ENCODE measurements at places on chromosomes 7 and 10.

- DNase-seq: no peak
Observed at GRCh38 chr10:132940791-132941465, 1.4 kb downstream of the CFAP46 start.

- DNase-seq: no peak
Observed at GRCh38 chr7:35522697-35523096, 172.2 kb downstream of the HERPUD2 start.

DNA sequence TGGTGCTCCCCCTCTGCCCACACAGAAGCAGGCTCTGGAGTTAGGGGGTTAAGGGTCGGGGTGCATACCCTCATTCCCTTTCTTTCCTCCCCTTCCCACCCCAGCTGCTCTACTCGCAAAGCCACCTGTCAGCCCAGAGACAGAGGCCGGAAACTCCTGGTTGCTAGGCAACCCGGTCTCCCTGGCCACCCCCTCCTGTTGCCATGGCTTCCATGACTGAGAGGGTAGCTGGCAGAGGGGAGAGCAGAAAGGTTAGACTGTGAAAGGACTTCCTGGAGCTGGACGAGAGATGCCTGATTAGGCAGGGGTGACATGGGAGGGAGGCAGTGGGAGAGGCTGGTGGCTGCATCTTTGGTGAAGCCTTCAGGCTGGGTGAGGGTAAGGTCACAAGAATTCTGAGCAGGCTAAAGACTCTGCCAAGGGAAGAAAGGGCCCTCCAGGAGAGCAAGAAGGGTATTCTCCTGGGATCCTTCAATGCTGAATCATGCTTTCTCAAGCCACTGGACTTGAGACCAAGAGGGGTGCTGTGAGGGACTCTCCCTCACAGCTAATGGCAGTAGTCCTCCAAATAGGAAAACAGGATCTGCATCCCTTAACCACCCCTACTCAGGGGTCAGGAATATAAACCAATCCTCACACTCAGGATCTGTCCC lies 5.4 kb downstream of the PSD start:
- no peak for DNase-seq

DNA sequence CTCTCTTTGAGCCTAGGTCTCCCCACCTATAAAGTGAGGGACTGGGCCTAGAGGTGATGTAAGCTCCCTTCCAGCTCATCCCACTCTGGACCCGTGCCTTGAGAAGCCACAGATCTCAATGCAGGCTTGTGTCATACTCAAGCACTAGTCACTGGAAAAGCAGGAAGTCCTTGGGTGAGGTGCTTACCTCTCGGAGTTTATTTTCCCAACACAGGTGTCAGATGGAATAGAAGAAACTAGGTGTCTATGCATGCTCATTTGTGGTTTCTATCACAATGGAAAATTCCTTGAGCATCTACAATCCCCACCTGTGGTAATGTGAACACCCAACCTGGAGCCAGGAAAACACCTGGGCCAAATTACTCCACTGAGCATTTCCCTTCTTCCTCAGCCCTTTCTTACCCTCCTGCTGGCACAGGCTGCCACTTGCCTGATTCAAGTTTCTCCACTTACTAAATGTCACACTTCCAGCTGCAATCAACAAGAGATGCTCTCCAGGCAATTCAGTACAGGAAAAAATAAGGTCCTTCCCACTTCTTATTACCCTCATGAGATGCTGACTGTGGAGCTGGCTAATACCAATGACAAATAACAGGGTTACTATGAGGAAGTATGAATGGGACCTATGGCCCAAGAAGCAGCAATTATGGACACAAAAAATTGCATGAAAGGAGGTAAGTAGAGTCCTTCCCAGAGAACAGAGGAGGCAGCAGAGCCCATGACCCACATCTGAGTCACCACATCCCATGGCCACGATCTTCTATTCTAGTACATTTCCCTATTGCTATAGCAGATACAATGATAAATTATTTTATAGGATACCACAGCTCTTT lies 13.1 kb downstream of the LSM5 start:
- no peak for DNase-seq

DNA sequence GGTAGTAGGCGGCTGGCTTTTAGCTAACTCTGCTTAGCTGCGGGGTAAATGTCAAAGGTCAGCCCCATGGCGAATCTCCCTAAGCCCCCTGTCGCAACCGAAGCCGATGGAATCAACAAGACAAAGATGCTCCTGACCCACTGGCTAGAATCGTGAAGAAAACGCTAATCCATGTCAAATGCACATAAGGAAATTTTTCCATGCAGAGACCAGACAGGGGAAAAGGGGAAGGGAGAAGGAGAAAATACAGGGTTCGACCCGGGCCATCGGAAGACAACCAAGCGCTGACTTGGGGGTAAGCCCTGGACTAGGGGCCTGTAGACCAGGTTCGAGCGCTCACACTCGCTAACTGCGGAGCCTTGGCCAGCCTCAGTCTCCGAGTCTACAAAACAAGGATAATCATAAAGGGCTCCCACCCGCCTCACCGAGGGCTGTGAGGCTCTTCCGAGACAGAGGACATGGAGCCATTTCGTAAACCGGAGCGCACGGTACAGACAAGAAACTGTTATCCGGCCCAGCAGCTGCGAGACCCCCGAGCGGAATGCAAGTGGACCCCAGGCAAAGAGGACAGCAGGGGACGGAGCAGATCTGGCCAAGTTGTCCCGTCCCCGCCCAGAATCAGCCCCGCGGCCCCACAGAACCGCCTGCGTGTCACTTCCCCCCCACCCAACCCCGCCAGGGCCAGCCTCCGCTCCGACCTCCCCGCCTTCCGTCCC lies 507 bp downstream of the SAR1A start:
- DNase-seq: no peak

DNA sequence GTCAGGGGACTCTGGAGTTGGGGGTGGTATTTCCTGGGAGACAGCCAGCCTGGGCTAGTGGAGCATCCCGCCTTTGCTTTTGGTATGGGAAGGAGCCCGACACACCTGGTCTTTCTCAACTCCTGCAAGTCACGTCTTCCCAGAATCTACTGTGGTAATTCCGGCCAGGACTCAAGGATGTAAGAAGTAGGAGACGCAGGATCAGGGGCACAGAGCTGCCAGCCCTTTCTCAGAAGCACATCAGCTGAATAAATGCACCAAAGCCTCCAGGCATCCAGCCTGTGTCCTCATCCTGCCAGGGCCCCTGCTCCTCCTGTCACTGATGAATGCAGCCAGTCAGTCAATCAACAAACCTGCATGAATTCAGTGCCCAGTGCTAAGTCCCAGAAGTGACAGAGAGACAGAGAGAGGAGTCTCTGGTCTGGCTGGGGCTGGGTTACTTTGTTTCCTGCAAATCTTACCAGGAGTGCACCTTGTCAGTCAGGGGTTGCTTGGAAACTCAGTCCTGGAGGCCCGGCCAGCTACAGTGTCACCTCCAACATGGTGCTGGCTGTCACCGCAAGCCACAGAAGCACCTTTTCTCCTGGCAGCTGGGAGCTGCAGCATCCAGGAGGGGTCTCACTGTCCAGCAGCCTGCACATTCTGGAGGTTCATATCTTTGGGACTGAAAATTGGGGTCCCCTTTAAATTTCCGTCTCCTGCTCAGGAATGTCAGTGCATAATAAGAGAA lies 101.8 kb downstream of the PTPRE start:
- DNase-seq: peak; percentile 64

DNA sequence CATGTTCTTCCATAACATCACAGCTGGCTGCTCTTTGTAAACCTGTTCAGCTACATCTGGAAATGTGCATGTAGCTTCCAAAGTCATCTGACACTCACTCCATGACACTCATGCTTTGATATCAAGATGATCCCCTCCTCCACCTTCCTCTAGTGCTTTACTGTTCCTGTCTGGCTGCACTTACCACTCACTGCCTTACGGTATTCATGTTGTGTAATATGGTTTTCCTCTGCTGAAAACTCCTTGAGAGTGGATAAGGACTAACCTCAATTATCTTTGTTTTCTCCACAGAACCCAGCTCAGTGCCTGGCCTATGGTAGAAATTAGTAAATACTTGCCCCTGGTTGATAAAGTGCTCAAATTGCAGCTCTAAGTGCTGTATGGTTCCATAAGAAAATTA lies 483.9 kb downstream of the HTR7 start:
- no peak for DNase-seq
